Memory B cell (primary cell): ENCODE measurements at places on chromosomes 11 and 22.

GRCh38 chr11:86183694-86184093, 60.9 kb upstream of the EED start:
- DNase-seq: no peak

DNA sequence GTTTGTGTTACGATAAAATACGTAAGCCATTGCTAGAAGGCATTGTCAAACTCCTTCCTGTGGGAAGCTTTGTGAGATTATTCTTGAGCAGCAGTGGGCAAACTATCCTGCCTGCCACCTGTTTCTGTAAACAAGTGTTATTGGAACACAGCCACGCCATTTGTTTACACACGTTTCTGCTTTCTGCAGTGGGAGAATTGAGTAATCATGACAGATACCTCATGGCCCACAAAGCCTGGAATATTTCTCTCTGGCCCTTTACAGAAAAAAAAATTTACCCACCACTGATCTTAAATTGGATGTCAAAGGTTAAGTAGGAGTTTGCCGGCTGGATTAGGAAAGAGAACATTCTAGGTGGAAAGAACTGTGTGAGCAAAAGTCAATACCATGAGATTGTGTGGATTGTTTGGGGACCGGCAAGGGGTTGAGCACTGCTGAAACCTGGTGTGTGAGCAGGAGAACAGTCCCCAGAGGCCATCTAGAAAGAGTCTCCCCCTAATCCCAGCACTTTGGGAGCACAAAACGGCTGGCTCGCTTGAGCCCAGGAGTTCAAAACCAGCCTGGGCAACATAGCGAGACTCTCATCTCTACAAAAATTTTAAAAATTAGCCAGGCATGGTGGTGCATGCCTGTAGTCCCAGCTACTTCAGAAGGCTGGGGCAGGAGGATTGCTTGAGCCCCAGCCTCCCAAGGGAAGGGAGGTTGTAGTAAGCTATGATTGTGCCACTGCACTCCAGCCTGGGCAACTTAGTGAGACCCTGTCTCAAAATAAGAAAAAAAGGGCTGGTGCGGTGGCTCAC, 6.0 kb upstream of the PLA2G6 start:
- no peak for DNase-seq

- no peak for DNase-seq
Observed at GRCh38 chr11:104163100-104164027, 583 bp downstream of the PDGFD start.

- DNase-seq: no peak
Observed at GRCh38 chr11:104846216-104846615, 52.0 kb downstream of the CASP12 start.

- no peak for DNase-seq
Observed at GRCh38 chr22:40797427-40797826, 21.7 kb downstream of the SLC25A17 start.
